ENCODE measurements at places on chromosomes 5 and 9. TPM values are rescaled to one million over a fixed set of nuclear protein-coding genes. Genes with fewer than 3 reads are reported as not detected.

IL9 gene
- total RNA-seq: not detected

UGT3A2 gene
- not detected for total RNA-seq

LPAR1 gene
- 103 TPM for total RNA-seq

PCDHAC2 gene
- 1.9 TPM for total RNA-seq

ZNF883 gene
- 2.2 TPM for total RNA-seq

ENTPD2 gene
- not detected for total RNA-seq

CBY3 gene
- not detected for total RNA-seq

ISL1 gene
- total RNA-seq: 5.9 TPM

LCN15 gene
- not detected for total RNA-seq

PFN3 gene
- total RNA-seq: not detected

CERCAM gene
- 57.0 TPM for total RNA-seq

PARP8 gene
- 8.7 TPM for total RNA-seq

PCDHA11 gene
- total RNA-seq: 0.22 TPM

FGF18 gene
- total RNA-seq: 0.22 TPM

FYB1 gene
- total RNA-seq: 0.12 TPM

GARNL3 gene
- 5.1 TPM for total RNA-seq

CD72 gene
- 0.87 TPM for total RNA-seq

IL5 gene
- total RNA-seq: not detected

SPATA31A3 gene
- total RNA-seq: not detected

SPINK4 gene
- total RNA-seq: not detected

GRM6 gene
- total RNA-seq: not detected

MARCHF3 gene
- 10.7 TPM for total RNA-seq

TMEFF1 gene
- 2.5 TPM for total RNA-seq

TAF1L gene
- total RNA-seq: under 0.01 TPM

F2RL2 gene
- 3.7 TPM for total RNA-seq

GFPT2 gene
- 24.2 TPM for total RNA-seq

PDGFRB gene
- total RNA-seq: 160 TPM

HIGD2A gene
- 17.0 TPM for total RNA-seq

AK1 gene
- total RNA-seq: 15.2 TPM

NMRK1 gene
- total RNA-seq: 17.5 TPM

ACTL7B gene
- total RNA-seq: 0.11 TPM

SPATA9 gene
- total RNA-seq: 0.22 TPM

ASTN2 gene
- 7.5 TPM for total RNA-seq

HAVCR1 gene
- not detected for total RNA-seq

MAMDC2 gene
- 2.4 TPM for total RNA-seq

PCDHGB1 gene
- total RNA-seq: 0.44 TPM
